ENCODE measurements at places on chromosomes 7 and 10. TPM values are rescaled to one million over a fixed set of nuclear protein-coding genes. Genes with fewer than 3 reads are reported as not detected.

Gene PON1
- total RNA-seq: 0.27 TPM

Gene STAG3
- total RNA-seq: 0.81 TPM

Gene MDFIC
- total RNA-seq: 9.4 TPM

Gene NUTM2B
- 1.6 TPM for total RNA-seq

Gene TMEM178B
- under 0.01 TPM for total RNA-seq

DNA sequence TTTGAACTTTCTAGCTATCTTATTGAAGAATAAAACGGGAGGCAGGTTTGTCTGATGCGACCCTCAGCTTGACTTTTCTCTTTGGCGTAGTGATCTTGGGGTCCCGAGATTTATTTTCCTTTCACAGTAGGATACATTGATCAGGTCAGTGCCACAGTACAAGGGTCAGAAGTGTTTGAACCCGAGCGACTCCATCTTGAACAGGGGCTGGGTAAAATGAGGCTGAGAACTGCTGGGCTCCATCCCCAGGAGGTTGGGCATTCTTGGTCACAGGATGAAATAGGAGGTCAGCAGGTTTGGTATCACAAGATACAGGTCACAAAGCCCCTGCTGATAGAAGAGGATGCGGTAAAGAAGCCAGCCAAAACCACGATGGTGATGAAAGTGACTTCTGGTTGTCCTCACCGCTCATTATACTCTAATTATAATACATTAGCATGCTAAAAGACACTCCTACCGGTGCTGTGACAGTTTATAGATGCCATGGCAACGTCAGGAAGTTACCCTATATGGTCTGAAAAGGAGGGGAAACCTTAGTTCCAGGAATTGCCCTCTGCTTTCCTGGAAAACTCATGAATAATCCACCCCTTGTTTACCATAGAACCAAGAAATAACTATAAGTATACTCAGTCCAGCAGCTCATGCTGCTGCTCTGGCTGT is 3.0 kb upstream of the TECPR1 start:
- DNase-seq: no peak

DNA sequence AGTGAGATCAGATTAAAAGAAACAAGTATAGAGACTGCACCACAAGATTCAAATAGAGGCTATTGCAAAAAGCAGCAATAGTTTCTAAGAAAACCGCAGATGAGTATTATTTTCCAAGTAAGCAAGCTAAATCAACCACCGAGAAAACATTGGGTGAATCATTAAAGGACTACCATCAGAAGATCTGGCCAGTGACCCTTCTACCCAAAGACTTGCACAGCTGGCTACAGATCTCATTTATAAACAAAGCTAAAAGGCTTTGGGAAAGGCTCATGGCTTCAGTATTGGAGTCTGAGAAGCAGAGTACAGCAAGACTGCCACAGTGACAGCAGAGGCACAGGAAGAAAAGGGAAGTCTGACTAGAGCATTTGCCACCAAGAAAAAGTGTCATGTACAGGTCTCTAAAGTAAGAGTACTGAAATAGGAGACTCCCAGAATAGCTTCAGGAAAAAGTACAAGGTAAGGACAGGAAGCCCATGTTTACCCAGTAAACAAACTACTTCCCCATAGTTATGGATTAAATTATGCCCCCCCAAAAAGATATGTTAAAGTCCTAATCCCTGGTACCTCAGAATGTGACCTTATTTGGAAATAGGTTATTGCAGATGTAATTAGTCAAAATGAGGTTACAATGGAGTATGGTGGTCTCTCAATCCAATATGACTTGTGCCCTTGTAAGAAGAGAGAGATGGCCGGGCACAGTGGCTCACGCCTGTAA is 19.0 kb downstream of the STEAP1 start:
- no peak for DNase-seq

DNA sequence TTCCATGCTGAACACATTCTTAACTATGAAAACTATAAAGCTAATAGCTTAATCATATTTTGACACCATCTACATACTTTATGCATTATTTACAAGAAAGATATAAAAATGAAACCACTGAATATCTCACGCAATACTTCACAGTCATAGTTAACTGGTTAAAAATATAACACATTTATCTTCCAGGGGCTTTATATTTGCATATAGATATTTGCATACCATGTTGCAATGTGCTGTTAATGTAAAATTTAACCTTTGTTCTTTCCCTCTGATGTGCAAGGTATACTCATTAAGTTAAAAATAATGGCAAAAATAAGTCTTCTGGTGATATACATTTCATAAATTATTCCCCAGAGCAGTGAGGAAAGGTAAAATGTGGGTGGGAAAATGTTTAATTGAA is 76.9 kb upstream of the MGMT start:
- DNase-seq: no peak

DNA sequence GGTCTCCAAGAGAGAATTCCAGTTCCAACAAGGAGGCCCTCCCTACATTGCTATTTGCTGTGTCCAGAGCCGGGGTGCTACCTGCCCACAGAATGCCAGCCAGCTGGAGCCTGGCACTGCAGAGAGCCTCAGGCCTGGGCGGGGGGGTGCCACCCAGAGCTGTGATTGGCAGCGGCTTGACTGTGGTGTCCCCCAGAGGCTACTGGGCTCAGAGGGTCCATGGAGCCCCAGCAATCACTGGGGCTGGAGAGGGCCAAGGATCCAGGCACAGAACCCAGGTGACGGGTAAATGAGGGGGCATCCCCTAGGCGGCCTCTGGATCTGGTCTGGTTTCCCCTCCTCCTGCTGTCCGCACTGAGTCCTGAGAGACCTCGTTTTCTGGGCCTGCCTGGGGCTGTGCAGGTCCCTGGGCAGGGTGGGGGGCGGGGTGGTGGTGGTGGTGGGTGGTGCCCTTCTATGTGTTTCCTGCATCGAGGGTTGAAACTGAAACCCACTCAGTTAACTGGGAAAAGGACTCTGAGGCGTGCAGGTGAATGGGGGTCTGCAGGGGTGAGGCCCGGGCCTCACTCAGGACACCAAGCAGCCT is 12.6 kb downstream of the DPYSL4 start:
- DNase-seq: no peak

GRCh38 chr7:7870555-7870954 is 98.0 kb upstream of the GLCCI1 start:
- no peak for DNase-seq

DNA sequence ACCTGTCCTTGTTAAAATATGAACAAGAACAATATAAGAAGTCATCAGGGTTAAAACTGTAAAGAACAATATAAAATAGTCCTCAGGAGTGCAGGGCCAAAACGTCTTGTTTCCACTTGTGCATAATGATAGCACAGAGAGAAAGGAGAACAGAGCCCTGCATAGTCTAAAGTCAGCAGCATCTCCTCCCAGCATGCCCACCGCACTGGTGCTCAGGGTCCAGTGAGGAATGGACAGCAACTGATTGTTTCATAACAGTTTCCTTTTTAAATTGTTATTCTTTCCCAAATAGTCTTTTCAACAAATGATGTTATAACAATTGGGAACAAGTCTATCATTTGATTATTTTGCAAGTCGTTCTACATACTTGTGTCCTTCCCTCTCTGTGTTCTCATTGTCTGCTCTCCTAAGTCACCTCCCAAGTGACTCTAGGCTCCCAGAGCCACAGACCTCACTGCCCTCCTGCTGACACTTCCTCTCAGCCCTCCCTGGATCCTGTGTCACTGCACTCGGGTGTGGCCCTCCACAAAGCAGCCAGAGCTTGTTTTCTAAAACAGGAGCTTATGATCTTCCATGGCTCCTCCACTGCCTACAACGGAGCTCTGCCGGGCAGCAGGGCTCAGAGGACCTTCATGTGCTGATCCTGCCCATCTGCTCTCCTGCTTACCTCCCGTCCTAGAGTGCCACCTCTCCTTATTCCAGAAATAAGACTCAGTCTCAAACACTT is 27.6 kb downstream of the COBL start:
- no peak for DNase-seq

DNA sequence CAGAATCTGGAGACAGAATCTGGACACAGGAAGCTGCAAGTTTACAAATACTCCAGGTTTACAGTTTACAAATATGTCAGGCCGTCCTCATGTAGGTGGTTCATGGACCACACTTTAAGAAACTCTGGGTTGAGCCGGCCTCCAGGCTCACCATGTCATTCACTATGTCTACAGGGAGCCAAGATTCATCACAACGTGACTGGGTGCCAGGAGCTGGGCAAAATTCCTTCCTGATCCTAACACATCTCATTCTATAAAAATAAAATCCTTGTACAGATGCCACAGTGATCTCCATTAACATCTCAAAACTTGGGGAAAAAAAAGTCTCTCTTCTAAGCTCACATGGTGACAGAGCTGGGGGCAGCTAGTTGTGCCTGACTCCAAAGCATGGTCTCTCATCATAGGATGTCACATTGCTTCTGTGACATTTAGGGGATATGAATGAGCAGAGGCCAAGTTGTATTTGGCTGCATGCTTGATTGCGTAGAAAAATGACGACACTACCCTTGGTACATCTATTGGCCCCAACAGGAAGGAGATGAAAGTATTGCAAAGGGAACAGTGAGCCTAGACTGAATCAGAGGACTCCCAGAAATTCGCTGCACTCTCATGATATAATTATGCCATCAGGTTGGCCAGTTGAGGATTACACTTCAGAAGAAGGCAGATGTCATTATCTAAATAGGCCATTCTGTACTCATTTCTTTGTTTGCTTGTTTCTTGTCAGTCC is 35.9 kb downstream of the MTURN start:
- DNase-seq: no peak

- no peak for DNase-seq
These were observed 24.6 kb downstream of the NAMPT start for GRCh38 chr7:106260136-106260561.

DNA sequence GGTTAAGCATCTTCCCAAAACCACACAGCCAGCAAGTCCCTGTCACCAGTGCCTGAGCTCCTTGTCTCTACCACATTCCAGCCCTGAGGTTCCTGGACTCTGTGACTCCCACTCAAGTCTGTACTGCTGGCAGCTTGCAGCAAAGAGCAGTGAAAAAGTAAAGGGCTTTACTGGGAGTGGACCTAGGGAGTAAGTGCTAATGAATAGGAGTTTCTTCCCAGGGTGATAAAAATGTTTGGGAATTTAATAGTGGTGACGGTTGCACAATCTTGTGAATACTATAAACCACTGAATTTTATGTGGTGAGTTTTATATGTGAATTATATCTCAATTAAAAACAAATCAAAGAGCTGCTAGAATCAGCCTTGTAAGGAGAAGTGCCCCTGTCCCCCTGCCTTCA is 22.6 kb downstream of the HSPA12A start:
- DNase-seq: no peak

DNA sequence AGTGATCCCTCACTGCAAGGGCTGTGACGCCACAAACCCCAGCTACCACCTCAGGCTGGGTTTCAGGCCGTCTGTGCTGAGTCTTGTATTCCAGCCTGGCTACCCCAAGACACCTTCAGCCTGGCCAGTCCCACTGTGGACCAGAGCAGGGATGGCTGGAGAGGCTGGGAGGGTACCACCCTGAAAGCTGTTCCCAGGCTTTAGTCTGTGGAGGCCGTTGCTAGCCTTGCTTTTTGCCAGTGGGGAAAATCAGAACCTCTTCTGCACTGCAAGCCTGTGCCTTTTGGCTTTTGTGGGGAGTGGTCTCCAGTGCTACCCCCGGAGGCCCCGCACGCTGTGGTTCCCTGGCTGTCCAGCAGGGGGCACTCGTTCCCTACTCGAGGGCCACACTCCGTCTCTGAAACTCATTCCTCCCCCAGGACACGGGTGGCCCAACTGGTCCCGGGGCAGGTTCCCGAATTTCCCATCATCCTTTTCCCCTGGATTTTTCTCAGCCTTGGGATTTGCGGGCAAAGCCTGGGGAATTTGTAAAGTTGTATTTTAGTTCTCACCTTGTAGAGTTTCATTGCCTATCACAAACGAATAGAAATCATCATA is 128.4 kb upstream of the BTBD16 start:
- DNase-seq: no peak

- no peak for DNase-seq
These were observed 29.3 kb downstream of the PPP2R2D start for GRCh38 chr10:131930150-131930549.

DNA sequence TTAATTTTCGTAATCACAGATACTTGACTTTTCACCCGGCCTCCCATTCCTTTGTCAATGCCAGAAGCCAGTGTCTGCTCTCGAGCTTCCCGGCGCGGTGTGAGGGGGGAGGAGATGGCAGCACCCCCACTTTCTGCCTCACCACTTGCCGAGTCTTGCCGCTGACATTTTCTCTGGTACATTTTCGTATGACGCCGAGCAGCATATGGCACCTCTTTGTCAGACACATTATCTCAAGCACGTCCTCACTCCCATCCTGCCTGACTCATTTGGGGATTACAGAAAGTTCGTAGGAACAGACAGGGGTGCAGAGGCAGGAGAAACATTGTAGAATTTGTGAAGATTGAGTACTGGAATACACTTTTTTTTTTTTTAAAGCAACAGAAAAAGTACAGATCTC is 60.8 kb upstream of the SORCS3 start:
- no peak for DNase-seq

GRCh38 chr7:15178065-15178464 is 275.5 kb upstream of the DGKB start:
- no peak for DNase-seq

DNA sequence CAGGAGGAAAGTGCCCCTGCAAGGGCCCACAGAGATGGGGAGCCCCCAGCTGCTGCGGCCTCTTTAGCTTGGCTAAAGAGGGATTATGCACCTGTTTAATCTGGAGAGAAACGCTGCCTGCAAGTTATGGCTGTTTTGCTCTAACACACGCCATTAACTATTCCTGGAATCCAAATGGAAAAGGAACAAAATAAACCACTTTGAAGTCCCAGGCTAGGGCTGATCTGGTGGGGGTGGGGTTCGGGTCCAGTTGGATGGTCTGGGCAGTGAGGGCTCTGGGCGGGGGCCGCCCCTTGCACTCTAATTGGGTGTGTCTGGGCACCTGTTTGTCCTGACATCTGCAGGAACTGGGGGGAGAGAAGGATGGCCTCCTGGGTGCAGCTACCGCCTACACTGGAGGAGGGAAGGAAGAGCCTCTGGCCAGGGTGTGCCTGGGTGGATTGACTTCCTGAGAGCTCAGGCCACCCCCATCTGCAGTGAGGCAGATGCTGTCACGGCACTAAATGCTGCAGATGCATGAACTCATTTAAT is 300.6 kb downstream of the ZEB1 start:
- no peak for DNase-seq

- peak; percentile 68 for DNase-seq
These were observed 409 bp downstream of the DNMBP start for GRCh38 chr10:100009283-100009792.
